Activated CD4-positive, alpha-beta T cell treated with anti-CD3 and anti-CD28 coated beads for 36 hours (primary cell): ENCODE measurements at places on chromosomes 6 and 20. TPM values are rescaled to one million over a fixed set of nuclear protein-coding genes. Genes with fewer than 3 reads are reported as not detected.
A peak's percentile ranks its signal among the peaks of the same experiment; 100 is the strongest.

The PRRC2A gene
- 255 TPM for total RNA-seq

DNA sequence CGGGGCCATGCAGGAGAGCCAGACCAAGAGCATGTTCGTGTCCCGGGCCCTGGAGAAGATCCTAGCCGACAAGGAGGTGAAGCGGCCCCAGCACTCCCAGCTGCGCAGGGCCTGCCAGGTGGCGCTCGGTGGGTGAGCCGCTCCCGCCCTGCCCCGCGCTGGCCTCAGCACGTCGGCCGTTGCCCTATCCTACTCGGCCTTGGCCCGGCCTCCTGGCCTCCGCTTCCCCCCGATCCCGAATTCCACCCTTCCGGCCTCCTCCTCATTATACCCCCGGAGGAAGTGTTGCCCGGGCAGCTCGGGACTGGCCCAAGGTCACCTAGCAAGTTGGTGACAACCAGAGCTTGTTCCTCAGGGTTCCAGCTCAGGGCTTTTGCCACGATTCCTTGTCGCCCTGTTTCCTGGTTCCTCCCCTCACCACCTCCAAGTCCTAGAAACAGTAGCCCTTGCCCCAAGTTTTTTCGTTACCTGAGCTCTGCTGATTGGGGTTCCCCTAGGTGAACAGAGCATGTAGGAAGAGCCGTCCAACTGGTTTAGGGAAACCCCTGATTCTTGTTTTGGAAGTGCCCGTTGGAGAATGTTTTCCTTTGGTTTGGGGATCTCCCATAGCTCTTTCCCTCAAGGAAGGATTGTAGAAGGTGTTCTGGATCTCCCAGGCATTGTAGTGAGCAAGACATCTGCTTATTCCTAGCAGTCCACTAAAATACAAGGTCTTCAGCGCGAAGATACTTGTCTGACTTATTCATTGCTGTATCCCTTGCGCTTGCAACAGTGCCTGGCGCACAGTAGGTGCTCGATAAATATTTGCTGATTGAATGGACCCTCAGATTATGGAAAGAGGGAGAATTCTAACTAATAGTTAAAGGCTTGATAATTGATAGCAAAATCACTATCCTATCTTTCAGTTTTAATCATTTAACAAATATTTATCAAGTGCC, 641 bp downstream of the ARFGEF2 start:
- DNase-seq: no peak

The LRRC73 gene
- total RNA-seq: 0.19 TPM

GRCh38 chr20:23147964-23148730, 62.0 kb upstream of the CD93 start:
- peak; percentile 76 for DNase-seq

The AVP gene
- total RNA-seq: not detected

GRCh38 chr6:79427721-79428120, 109.5 kb downstream of the LCA5 start:
- no peak for DNase-seq

DNA sequence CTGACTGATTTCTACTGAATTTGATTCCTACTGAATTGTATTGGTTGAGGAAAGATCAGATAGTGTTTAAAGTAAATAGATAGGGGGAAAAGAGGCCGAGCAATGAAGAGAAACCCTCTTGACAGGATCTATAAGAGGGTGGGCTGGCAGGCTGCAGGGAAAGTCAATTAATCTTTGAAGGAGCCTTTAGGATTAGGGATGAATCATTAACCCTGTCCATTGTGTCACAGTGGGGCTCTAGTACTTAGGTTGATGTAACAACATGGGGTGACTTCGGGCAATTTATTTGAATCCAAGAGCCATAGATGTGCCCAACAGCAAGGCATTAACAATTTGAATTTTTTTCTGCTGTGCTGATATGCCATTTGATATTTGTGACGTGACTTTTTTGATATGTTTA, 7.5 kb downstream of the RFX6 start:
- DNase-seq: no peak

DNA sequence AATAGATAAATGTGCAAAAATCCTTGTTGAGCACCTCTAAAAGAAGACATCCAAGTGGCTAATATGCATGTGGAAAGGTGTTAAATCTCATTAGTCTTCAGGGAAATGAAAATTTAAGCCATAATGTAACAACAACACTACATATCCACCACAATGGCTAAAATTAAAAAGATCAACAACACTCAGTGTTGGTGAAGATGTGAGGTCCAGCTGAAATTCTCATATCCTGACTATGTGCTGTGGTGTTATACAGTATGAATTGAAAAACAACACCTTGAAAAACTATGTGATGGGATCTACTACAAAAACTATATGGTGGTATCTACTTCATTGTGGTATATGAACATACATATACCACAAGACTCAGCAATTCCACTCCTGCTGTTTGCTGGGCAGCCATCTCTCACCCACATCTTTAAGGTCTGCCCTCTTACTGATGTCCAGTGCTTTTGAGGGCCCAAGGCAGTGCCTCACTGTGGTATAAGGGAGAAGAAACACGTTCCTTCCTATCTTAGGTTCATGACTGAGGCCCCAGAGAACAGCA, 146.4 kb downstream of the CD83 start:
- DNase-seq: no peak
